Mammary epithelial cell (primary cell): ENCODE measurements at places on chromosomes 3 and 15. TPM values are rescaled to one million over a fixed set of nuclear protein-coding genes. Genes with fewer than 3 reads are reported as not detected.

The PLSCR4 gene
- total RNA-seq: 0.94 TPM in 1 of 2 replicates, not detected in the other

- DNase-seq: no peak
Observed at GRCh38 chr15:27884726-27885125, 214.4 kb downstream of the OCA2 start.

- DNase-seq: no peak
Observed at GRCh38 chr3:32137870-32138269, 31.4 kb downstream of the GPD1L start.

- DNase-seq: no peak
Observed at GRCh38 chr15:69450968-69451695, 1.5 kb upstream of the RPLP1 start.

- DNase-seq: peak; percentile 75
Observed at GRCh38 chr3:109081746-109082510, 36.0 kb downstream of the MORC1 start.
